Hematopoietic multipotent progenitor cell treated with erythropoietin and hydrocortisone succinate and interleukin-3 and kit ligand, for 15 days (in vitro differentiated cells): ENCODE measurements at places on chromosomes 2 and 18.

DNA sequence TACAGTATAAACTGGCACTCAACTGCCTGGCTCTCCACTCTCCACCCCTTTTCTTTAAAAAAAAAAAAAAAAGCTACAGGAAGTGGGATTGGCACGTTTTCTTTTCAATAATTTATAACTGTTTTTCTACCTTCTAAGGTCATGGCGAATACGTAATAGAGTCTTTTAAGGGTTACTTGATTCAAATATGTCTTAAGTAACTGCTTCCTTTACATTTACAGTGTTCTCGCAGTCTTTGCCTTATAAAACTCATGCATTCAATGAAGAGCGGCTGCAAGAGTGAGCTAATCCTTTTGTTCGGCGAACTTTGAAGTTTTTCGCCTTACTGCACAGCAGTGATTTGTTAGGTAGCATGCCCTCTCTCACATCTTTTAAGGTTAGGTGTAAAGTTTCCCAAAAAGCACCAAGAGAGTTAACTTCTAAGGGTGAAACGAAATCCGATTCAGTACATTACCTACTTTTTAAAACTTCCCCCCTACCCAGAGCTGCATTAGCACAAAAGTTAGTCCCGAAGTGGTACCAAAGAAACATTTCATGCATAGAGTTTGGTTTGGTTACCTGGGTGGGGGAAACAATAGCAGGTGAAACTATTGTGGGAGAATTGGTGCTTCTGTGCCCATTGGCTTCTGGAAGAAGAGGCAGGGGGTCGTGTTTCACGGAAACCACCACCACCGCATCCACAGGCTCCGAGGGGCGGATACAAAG lies 2.0 kb downstream of the KCTD1 start:
- no peak for DNase-seq

- no peak for DNase-seq
Measured at GRCh38 chr18:76353500-76353899, 141.5 kb downstream of the ZNF516 start.

DNA sequence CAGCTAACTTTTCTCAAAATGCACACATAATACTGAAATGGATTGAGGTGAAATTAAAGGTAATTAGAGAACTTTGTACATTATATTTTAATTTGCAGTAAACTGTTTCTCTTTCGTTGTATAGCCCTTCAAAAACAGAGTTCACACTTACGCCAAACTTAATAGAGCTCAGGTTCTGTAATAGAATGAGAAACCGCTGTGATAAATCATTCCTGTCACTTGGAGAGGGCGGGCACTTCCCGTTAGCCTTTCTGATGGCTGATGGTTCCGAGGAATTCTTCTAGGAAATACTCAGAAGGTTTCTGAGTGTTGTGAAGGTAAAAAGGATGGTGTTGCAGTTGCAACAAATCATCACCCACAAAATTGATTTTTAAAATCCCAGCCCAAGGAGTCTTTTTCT lies 155.8 kb upstream of the ALKAL2 start:
- DNase-seq = no peak

- no peak for DNase-seq
Measured at GRCh38 chr2:61549546-61549945, 11.4 kb upstream of the XPO1 start.

DNA sequence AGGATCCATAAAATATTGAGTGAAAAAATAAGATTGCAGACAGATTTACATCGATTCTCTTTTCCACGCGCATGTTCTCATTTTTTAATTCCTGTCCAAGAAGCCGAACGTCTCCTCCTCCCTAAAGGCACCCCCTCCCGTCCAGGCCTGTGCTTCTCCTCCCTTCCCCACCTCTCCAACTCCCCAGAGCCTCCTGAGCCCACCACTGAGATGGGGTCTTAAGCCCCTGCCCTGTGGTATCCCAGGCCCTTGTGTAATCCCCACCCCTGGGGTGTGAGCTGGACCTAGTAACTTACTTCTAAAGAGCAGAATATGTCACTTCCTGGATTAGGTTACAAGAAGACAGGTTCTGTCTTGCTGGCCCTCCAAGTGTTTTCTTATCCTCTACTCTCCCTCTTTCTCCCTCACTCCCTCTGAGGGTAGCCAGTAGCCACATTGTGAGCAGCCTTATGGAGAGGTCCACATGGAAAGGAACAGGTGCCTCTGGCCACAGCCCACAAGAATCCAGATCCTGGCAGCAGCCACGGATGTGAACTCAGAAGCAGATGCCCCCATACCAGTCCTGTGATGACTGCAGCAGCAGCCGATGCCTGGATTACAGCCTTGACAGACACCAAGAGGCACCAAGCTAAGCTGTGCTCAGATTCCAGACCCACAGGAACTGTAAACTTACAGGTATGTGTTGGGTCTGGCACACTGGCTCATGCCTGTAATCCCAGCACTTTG lies 39.6 kb upstream of the OTOS start:
- DNase-seq = no peak

GRCh38 chr18:12049978-12050811 lies 43.4 kb upstream of the ANKRD62 start:
- DNase-seq = no peak
